ENCODE measurements at places on chromosomes 13 and 19.

DNA sequence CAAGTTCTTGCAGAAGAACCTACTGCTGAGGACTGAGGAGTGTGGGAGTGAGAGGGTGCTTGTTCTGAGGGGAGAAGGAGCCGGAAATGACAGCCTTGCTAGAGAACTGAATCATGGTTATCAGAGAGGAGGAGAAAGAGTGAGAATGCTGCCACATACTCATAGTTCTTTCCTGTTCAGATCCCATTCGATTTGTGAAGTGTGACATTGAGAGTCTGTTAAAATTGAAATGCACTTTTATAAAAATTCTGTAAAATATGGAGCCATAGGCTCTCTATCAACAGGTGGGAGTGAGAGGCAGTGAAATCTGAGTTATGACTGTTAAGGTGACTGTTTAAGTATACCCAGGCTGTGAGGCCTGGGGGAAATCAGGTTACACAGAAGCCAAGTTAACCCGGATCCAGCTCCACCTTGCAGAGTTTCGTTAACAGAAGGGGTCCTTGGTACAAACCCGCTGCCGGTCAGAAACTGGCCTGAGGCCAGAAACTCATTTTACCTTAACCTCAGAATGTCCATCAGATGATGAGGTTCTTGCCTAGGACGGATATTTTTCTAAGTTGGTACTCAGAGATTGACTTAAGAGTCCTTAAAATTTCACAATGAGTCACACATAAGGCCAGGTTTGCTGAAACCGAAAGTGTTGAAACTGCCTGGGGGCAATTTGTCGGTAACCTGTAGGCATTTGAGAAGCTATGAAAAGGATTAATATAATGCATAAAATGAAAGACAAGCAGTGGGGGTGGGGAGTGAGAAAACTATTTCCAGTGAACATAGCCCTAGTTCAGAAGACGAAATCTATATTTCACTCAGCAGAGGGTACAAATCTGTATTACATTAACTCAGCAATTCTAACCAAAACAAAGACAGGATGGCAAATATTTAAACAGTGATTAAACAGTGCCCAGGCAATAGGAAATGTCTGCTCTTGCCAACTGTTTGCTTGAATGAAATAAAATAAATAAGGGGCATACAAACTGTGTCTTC lies 350.5 kb downstream of the KCNRG start:
- DNase-seq, result peak; percentile 55

DNA sequence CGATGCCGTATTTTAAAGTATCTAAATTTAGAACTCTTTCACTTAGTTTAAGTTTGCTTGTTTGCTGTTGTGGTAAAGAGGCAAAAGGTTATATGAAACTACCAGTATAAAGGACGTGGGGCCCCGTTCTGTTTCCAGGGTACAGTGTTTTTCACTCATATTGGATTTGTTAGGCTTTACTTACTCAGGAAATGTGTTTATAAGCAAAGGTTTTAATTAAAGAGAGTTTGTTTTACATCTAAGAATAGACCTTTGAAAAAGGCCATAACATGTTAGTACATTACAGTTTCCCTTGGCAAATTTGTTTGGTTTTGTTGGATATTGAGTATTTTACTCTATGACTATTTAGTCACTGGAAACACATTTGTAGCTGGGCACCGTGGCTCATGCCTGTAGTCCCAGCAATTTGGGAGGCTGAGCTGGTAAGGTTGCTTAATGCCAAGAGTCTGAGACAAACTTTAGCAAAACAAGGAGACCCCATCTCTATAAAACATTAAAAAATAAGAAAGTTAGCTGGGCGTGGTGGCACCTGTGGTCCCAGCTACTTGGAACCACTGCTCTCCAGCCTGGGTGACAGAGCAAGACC lies 7.1 kb downstream of the DGKH start:
- no peak for DNase-seq

GRCh38 chr19:41871573-41872383 lies 5.3 kb upstream of the CD79A start:
- no peak for DNase-seq

DNA sequence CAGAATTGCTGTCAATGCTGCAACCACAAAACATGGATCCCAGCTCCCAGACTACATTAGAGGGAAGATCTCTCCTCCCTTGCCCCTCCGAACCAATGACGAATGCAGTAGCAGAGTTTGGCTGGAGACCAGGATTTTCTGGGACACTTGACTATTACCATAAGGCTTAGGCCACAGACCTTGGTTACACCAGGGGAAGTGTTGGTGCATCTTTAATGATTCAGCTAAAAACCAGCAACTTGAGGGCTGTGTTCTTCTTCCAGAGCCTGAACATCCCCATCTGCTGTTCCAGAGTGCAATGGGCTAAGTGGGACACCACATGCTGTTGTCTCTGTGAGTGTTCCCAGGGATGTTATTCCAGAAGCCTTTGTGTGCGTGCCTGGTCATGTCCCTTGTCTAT lies 528.2 kb downstream of the LMO7 start:
- DNase-seq, result no peak

- no peak for DNase-seq
Observed at GRCh38 chr13:50745542-50746115, 97.9 kb downstream of the DLEU7 start.

DNA sequence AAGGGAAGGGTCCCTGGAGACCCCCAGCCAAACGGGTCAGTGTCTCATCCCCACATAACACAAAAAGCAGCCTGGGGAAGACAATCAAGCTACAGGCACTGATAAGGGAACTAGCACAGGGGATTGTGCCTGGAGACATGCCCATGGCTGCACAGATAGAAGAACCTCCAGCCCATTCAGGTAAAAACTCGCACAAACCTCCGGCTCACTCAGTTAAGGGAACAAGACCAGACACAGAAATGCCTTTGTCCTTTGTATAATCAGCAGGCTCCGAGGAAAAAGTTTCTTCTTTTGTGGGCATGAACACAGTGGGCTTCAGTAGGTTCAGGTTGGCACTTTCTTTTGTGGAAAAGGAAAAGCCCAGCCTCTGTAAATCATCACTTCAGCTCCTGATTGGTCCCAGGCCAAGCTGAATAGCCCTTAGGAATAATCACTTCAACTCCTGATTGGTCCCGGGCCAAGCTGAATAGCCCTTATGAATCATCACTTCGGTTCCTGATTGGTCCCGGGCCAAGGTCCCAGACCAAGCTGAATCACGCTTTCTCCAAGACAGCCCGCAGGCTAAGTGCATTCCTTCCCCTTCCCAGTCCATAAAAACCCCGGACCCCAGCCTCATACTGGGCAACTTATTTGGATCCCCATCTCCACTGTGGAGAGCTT lies 5.0 kb upstream of the ZNF230 start:
- no peak for DNase-seq

DNA sequence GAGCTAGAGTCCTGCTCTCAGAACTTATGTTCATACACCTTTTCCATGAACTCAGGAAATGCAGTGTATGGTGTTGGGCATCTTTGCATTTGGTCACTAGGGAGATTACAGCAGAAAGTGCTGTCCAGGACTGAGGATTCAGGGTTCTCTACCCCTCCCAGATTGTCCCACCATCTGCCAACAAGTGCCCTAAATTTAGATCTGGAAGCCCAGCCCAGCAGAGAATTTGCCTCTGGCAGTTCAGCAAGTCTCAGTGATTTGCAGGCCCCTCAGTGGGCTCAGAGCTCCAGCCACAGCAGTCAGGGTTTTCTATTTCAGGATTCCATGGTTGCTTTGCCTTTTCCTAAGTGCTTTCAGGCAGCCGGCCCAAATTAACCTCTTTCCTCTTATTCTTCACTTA lies 23.4 kb downstream of the CNFN start:
- no peak for DNase-seq

DNA sequence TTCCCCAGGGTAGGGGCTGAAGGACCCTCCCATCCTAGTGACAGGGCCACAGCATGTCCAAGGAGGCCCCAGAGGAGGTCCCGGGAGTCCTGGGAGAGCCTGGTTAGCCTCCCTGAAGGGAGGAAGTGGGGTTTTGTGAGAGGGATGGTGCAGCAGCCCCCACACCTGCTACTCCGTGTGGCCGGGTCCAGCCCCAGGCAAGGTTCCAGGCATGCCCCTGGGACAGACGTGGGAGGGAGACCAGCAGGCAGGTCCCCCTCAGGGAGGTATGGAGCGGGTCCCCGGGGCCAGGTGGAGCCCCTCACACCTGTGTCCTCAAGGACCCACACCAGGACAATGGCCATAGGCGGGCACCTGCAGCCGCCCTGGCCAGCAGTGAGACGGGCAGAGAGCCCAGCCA lies 1.9 kb upstream of the F7 start:
- no peak for DNase-seq

GRCh38 chr19:18869023-18869618 lies 26.8 kb downstream of the CERS1 start:
- no peak for DNase-seq

DNA sequence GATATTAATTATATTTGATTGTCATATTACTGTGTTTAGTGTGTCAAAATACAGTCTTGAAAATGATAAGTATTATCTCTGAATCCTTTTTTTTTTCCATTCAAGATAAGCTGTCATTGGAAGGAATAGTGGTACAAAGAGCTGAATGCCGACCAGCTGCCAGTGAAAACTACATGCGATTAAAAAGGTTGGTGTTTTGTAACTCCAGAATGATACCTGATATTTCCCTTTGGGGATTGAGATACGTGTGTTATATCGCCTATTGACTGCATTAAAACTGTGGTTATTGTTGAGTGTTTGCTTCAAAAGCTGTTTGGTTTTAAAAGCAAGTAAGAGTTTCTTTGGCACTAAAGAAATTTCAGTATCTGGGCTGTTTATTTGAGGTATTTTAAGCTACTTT lies 6.5 kb upstream of the KCTD4 start:
- DNase-seq, result no peak

DNA sequence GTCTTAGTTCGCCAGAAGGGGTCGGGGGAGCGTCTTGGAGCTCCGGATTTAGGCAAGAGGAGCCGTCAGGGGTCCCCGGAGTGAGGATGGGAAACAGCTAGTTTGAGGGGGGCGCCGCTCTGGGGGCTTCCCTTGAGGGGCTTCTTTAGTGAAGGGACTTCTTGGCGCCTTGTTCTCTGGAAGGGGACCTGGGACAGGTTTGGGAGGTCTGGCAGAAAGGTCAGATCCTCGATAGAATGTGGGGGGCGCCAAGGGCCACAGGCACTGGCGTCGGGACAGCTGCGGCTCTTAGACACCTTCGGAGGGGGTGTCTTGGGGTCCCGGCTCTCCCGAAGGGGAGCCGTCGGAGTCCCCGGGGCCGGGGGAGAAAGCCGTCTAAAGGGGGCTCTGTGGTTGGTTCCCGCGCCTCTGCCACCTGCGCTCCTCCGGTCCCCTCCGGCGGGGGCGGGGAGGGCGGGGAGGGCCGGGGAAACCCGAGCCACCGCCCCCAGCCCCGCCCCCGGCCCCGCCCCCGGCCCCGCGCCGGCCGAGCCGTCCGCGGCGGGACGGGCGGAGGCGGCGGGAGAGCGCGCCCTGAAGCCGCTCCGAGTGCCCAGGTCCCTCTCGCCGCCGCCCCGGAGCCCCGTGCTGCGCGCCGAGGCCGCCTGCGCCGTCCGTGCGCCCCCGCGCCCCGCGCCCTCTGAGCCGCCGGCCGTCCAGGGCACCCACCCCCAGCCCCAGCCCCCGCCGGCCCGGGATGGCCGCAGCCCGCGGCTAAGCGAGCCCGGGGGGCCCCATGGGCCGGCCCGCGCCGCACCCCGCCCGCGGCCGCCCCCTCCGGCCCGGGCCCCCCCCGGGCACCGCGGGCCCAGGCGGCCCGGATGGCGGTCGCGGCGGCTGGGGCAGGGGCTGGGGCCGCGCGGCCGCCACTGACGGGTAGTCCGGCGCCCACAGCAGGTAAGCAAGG lies at the start of gene NRTN:
Gene NRTN, plus strand, starts transcription at position 552 of the 946 bp plus-strand sequence. CDS start 19,099 bp downstream, outside the sequence.
- peak; percentile 53 for DNase-seq

DNA sequence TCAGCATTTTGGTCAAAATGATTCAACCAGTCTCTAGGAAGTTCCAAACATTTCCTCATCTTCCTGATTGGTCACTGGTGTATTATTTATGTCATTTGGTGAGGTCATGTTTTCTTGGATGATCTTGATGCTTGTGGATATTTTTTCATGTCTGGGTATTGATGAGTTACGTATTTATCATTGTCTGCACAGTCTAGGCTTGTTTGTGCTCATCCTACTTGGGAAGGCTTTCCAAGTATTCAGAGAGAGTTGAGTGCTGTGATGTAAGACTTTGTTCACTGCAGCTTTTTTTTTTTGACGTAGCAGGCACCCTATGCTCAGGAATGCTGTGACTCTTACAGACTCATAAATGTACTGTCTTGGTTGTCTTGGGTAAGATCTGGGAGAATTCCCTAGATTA lies 509.5 kb downstream of the SLITRK1 start:
- DNase-seq, result no peak

DNA sequence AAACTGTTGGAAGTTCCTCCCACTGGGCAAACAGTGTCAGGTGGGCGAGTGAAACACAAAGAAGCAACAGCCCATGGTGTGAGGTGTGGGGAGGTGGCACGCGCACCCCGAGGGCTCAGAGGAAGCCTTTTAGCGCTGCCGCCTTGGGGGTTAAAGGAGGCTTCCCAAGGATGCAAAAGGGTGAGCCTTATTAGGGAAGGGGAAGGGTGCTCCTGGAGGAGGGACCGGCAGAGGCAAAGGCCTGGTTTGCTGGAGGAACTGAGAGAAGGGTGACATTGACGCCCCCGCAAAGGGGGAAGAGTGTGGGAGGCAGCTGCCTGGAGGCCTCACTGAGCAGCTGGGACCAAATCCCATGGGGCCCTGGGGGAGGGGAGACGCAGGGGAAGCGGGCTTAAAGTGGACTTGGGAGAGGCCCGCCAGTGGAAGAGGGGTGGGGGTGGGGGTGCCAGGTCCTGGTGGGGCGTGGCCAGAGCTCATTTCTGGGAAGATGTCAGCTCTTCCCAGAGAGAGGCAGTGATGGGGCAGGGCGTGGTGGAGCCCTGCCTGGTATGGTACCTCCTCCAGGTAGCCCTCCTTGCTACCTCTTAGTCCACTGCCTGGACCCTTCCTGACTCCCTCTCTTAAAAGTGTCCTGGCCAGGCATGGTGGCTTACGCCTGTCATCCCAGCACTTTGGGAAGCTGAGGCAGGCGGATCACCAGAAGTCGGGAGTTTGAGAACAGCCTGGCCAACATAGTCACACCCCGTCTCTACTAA lies 12.0 kb upstream of the FCHO1 start:
- no peak for DNase-seq

DNA sequence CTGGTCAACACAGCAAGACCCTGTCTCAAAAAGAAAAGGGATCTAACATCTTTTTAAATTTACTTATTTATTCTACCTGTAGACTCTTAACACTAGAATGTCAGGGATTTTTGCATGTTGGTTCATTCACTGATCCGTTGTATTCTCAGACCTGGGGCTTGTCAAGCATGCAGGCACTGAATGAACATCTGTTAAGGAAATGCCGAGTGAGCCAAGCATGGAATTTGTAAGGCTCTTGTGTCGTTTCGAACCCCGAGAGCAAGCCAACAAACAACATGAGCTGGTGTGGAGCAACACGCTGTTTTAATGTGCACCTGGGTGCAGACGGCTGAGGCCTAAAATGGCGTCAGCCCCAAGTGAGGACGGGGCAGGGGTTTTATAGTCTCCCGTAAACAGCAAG lies 10.0 kb upstream of the OR1M1 start:
- DNase-seq, result no peak

- DNase-seq, result no peak
Observed at GRCh38 chr13:66618702-66619101, 611.4 kb downstream of the PCDH9 start.

Data from stimulated activated CD4-positive, alpha-beta T cell treated with anti-CD3 and anti-CD28 coated beads, Interleukin-2, amount 100 ng/mL, for 4 hours (primary cell).